Adrenal gland (tissue), 19 donors: ENCODE measurements at places on chromosomes 5 and 9. TPM values are rescaled to one million over a fixed set of nuclear protein-coding genes. Genes with fewer than 3 reads are reported as not detected.
A peak's percentile ranks its signal among the peaks of the same experiment; 100 is the strongest.

GRCh38 chr9:129027224-129027684 lies 877 bp downstream of the SH3GLB2 start:
- DNase-seq, result no peak

DNA sequence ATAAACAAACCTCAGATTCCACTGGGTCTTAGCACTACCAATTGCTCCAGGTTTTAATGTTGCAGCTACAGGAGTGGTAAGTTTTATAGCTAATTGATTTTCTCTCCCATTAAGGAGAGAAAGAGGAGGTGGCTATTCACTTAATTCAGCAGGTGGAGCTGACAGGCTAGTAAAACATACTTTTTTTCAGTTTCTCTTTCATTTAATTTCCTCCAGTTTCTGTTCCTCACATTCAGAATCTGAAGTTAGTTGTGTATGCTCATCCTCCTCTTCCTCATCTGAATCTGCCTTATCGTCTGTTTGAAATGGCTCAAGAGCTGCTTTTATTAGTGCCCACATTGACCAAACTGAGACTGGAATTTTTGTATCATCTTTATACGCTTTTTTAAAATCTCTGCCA lies 98.0 kb downstream of the PLPPR1 start:
- no peak for DNase-seq

Gene NEUROG1
- not detected for total RNA-seq

Gene ZCCHC9
- 13.3 TPM for total RNA-seq

DNA sequence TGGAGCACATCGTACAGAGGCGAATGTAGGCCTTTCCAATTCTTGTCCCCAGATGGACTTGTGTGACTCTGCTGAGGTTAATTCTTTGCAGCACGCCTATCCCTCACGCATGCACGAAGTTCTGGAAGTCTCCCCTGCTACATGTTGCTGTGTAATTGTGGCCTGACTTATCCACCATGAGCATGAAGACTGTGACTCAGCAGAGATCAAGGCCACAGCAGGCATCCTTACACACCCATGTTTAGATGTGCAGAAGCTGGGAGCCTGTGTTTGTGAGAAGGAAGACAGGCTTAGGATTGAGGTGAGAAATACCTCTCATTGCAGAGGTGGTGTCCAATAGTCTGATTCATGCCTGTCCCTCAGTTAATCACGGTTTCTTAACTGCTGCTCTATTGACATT lies 135.6 kb downstream of the ICE1 start:
- DNase-seq, result peak; percentile 32

GRCh38 chr9:68640421-68641089 lies 64.5 kb upstream of the PIP5K1B start:
- no peak for DNase-seq

GRCh38 chr5:52963636-52964035 lies 25.5 kb upstream of the ITGA2 start:
- no peak for DNase-seq

GRCh38 chr5:1139331-1140170 lies 27.7 kb upstream of the SLC12A7 start:
- no peak for DNase-seq

DNA sequence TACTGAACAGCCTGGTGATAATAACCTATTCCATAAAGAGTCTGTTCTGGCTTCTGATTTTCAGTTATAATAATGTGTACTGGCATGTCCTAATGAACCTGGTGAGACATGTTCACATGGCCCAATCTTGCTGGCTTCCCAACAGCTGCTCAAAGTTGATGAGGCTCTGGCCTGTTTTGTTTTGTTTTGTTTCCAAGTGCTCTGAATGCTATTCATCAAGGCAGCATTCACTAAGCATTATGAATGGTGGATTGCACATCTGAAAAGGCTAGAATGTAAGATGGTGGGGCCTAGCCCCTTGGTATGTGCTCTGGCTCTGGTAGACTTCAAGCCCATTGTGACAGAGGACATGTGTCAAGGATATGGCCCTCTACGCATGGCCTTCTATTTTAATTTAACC lies 388.5 kb downstream of the PSAT1 start:
- DNase-seq, result no peak
